ENCODE measurements at places on chromosomes 2 and 18.

DNA sequence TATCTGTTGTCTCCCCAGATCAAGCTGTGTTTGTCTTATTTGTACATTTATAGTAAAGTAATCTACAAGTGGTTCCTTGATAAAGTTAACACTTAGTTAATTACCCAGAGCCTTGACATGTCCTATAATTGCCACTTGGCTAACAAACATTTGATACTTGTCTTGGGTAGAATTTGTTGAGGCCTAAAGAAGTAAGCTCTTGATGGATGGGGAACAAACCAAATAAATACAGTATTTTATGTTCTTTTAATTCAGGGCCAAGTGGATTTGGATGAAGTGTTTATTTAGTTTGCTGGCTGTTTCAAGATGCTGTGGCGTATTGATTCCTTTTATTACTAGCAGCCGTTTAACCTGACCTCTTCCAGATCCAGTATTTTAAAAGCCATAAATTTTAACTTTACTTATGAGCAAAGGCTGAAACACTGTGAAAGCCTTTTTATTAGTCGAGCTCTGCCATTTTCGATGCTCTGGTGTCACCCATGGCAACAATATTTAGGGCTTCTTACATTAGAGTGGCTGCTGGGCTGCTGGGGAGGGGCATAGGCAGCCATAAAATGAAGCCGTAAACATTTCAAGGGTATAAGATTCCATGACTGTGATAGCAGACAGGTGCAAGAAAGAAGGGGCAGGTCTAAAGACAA is 401.6 kb upstream of the NRP2 start:
- DNase-seq, result no peak

DNA sequence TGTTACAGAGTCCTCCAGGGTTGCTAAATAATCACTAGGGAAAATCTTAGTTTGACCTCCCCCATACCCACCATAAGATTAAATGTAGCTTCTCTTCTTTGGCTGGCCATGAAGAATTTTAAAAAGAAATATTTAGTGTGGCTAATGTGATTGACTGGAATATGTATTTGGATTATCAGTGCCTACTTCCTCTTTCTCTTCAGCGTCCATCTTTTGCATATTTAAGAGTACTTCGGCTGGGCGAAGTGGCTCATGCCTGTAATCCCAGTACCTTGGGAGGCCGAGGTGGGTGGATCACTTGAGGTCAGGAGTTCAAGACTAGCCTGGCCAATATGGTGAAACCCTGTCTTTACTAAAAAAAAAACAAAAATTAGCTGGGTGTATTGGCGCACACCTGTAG is 28.8 kb downstream of the ADAM23 start:
- no peak for DNase-seq

DNA sequence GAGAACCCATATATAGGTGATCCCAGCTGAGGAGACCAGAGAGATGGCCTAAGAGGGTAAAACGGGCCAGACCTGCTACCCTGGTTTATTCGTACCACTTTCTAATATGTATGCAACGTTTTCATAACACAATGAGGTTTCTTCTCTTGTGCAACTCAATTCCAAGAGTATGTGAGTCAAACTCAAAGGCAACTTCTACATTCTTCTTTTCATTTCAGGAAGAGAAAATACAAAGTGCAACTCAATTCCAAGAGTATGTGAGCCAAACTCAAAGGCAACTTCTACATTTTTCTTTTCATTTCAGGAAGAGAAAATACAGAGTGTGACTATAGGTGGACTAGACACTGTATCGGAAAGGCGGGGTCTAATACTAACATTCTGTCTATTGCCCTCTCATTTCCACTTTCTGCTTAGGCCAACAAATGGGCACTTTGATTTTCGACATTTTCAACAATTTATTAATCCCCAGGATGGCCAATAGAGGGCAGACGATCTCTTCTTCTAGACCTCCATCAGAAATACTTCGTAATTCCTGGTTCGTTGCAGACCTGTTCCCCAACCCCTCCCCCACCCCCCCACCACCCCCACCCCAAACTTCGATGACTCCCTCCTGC is 3.7 kb upstream of the CRIM1 start:
- peak; percentile 79 for DNase-seq

- DNase-seq, result no peak
These were observed 11.9 kb downstream of the STON1 start for GRCh38 chr2:48541666-48542389.

GRCh38 chr2:144693179-144693578 is 173.3 kb upstream of the ZEB2 start:
- DNase-seq, result no peak

- DNase-seq, result no peak
These were observed 391.3 kb downstream of the SETBP1 start for GRCh38 chr18:45071956-45072355.

- DNase-seq, result no peak
These were observed 18.2 kb upstream of the MGAT5 start for GRCh38 chr2:134235510-134236144.

GRCh38 chr18:70228536-70228935 is 23.0 kb upstream of the RTTN start:
- DNase-seq, result no peak

All from SK-MEL-5 (cell line).